Suprapubic skin (tissue), 4 donors: ENCODE measurements at places on chromosomes 7 and 10.

- no peak for DNase-seq
These were observed 32.3 kb downstream of the SLC39A12 start for GRCh38 chr10:17984056-17984455.

GRCh38 chr7:25402532-25402931 is 174.2 kb upstream of the NPVF start:
- no peak for DNase-seq

- no peak for DNase-seq
These were observed 62.3 kb downstream of the LHPP start for GRCh38 chr10:124523901-124524300.

- no peak for DNase-seq
These were observed 29.4 kb upstream of the KNDC1 start for GRCh38 chr10:133130602-133131001.

GRCh38 chr10:12927896-12928295 is 73.6 kb downstream of the CCDC3 start:
- no peak for DNase-seq

GRCh38 chr7:137992550-137993394 is 9.1 kb downstream of the CREB3L2 start:
- peak; percentile 75 for DNase-seq

DNA sequence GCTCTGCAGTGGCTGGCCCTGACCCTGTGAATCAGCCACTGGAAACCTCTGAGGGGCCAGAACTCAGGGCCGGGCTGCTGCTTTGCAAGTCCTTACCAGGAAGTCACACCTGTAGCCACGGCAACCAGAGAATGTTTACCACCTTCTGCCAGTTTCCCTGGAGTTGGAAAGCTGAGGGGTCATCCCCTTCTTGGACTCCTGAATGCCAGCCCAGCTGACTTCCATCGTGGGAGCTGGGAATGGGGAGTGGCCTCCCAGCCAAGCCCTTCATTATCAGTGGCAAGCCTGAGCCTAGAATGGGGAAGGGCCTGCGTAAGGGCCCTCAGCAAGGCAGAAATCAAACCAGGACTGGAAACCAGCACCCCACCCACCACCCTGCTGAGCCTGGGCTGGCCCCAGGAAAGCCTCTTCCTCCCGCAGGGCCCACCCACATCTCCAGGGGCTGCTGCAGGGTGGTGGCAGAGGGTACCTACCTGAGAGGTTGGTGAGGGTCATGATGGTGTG is 6.5 kb upstream of the CRHR2 start:
- DNase-seq: no peak

DNA sequence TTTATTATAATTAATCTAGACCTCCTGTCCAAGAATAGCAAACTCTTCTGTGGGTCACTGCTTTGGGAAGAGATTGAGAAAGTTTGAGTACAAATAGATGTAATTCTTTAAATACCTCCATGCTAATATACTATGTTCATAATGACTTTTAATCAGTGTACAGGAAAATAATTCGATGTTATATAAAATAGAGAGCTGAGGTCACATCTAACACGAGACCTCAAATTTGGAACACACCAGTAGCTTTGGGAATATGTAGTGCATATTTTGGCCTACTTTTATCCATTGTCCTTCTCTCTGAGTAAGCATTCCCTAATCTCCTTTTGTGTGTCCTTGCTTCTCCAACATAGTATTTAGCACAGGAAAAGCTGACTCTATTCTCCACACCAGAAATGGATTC is 27.3 kb upstream of the CABCOCO1 start:
- DNase-seq: no peak
